ENCODE measurements at places on chromosomes 3 and 15.

GRCh38 chr3:181976526-181976925, 264.8 kb downstream of the SOX2 start:
- no peak for DNase-seq

DNA sequence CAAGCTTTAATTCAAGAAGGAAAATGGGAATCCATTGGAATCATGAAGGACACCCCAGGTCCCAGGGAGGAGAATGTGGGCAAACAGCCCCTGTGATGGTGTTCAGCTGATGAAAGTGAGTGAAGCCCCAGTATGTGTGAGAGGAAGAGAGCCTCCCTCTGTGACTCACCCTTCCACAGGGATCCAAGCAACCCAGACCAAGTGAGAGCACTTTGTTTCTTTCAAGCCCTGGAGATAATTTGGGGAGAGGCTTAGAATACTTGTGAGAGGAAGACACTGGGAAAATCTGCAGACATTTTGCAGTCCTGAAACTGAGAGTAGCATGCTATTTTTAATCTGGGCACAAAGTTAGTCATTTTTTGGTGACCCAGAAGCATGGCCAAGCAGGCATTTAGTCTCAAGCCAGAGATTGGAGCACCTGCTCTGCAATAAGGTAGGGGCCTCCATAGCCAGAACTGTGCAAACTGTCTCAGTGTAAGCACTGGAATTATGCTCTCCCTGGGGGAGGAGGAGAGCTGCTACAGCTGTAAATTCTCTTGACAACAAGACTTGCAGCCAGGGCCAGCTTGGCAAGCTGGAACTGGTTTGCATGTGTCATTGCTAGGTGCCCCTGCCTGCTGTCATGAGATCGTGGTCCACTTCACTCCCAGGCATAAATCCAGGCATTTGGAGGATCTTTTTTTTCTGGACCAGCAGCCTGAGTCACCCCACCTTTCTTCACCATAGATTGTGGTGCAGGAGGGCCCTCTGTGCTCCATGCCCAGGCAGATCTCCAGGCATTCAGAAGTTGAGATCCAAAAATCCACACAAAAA, 537.8 kb upstream of the DPPA4 start:
- DNase-seq = no peak

GRCh38 chr15:56244811-56245576, 1.3 kb upstream of the RFX7 start:
- peak; percentile 7 for DNase-seq

- DNase-seq = no peak
These were observed 26.0 kb downstream of the TARS3 start for GRCh38 chr15:101698314-101698713.

GRCh38 chr3:37150621-37151020, 23.8 kb downstream of the LRRFIP2 start:
- no peak for DNase-seq

DNA sequence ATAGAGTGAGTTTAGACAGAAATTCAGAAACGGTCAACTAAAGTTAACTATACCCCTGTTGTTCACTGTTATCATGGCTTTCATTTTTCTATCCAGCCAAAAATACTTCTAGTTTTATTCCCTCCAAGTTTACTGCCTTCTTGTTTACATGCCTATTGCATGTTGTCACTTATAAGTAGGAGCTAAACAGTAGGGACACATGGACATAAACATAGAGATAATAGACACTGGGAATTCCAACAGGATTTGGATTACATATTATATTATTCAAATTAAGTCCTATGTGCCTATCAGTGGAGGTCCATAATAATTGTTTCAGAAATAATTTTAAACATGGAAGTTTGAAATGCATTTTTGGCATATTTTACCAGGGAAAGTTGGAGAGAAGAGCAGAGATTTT, 269.1 kb upstream of the ZNF717 start:
- no peak for DNase-seq

- DNase-seq = no peak
These were observed 21.1 kb downstream of the ANXA2 start for GRCh38 chr15:60376677-60377095.

DNA sequence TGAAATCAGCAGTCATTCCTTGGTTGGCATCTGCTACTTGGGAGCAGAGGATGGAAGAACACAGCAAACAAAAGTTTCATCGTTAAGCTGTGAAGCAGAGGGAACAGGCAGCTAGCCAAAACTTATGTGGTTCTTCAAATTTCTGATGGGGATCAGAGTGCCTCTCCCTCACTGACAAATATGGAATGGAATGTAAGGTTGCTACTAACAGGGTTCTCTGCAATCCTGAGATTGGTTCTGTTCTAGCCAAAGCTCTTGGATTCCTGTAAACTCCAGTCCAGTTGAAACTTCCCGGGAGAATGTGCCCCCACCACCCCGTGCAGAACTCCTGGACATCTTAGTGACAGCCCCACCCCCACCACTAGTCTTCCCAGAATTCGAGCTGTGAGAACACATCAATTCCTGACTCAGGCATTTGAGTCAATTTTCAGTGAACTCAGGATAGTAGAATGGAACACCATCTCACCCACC, 55.9 kb upstream of the PHLDB2 start:
- no peak for DNase-seq

DNA sequence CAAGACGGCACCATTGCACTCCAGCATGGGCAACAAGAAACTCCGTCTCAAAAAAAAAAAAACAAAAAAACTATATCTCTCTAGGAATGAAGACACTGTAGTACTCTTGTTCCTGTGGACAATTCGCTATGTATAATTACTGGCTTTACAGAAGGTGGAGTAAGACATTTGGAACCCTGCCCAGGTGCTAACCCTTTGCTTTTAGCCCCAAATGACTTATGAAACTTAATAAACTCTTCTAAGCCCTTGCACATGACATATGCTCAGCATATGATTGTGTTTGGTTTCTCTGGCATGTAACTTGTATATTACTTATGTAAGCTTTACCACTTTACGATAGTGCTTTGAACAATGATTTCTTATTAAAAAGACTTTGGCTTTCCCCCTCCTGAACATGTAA, 27.3 kb upstream of the PRTG start:
- DNase-seq = no peak

DNA sequence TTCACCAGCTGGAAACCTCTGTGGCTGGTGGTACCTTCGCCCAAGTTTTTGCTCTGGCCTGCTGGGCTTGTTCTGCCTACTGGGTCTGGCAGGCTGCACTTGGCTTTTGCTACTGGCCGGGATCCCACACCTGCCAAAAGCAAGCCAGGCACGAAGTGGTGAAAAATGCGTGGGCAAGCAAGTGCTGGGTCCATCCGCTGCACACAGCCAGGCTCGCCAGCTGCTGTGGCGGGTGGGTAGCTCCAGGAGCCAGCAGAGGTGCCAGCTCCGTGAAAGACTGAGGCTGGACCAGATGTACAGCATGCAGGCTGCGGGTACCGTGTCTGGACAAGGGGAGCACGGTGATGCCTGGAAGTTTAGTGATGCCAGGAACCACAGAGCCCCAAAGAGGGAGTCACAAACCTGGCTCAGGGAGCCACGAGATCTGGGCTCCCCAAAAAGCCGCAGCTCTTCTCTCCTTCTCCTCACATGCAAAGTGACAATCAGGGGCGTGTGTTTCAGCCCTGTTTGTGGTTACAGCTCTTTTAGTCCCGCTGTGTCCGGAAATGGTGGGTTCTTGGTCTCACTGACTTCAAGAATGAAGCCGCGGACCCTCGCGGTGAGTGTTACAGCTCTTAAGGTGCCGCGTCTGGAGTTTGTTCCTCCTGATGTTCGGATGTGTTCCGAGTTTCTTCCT, 1455.6 kb upstream of the GBE1 start:
- DNase-seq = no peak

GRCh38 chr3:194103983-194104751, 31.8 kb upstream of the HES1 start:
- DNase-seq = no peak

DNA sequence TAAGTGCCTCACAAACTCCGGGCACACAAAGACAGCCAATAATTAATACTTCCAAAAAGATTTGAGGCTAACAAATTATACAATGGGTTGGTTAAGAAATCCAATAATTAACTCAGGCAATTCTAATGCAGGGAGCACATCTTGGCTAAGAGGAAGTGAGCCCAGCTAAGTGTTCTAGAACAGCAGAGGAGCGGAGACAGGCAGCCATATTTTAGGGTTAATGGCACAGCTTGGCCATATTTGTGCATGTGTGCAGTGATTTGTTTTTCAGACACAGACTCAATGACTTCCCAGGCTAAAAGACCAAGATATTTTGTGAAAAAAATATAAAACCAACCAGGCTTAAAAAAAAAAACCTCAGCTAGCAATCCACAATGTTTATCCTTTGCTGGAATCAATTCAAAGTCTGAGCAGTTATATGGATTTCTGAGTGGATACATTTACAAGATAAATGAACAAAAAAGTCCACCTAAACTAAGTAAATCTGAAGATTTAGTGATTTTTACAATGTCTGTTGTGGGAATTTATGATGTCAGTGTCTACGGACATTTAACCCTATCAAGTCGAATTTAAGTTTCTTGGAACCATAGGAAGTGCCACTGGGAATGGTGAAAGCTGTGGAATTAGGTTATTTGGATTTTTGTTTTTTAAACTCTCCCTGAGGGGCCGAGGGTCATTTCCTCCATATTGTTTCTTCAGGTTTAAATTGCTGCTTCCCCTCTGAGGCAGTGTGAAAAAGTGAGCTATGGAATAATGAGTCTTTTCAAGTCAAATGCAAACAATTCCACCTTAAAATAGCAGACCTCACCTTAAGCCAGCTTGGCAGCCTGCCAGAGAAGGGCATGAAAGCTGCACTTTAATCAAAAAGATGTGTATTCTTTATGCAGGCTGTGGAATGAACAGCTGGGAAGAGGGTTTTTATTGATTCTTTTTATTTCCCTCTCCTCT, 413.7 kb upstream of the TBL1XR1 start:
- peak; percentile 27 for DNase-seq

DNA sequence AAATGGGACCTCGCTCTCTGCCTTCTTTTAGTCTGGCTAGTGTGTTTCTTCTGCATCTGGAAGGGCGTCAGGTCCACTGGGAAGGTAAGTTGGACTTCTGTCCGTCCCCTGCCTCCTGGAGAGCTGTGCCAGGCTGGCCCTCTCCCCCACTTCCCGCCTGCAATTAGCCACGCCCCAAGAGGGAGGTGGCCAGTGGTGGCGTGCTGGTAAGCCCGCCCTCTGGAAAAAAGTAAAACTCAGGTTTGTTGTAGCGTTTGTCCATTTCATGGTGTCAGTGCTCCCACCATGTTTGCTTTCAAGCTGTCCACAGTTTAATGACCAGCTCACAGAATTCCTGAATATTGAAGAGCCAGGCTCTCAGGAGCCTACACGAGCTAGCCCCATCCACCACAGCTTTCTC, 55.6 kb downstream of the SLC6A6 start:
- DNase-seq = no peak

DNA sequence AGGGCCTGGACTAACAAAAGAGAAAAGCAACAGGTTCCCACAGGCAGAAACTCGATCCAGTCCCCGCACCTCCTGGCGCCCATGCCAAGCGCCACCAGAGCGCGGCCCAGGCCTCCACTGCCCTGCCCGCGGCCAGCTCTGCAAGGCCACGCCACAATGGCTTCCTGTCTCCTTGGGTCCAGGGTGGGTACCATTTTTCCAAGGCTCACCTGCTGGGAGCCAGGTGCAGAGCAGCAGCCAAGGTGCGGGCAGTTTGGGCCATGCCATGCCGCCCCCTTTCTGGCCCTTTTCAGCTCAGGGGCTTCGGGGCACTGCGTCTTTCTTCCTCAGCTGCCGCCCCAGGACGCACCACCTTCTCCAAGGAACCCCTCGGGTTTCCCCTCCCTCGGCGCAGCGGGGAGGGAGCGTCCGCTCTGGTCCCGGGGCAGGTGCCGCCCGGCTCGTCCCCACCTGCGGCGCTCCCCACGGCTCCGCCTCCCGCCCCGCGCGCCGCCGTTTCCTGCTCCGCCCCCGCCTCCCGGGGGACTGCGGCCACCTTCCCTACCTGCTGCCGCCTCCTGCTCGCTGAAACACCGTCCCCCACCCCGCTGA, at the start of gene ILDR1:
ILDR1 (minus strand) TSS at position 437 of the 591 bp plus-strand sequence; CDS start at position 267, 170 bp downstream.
- peak; percentile 4 for DNase-seq

- no peak for DNase-seq
These were observed 1.5 kb upstream of the AMIGO3 start for GRCh38 chr3:49720855-49721595.

DNA sequence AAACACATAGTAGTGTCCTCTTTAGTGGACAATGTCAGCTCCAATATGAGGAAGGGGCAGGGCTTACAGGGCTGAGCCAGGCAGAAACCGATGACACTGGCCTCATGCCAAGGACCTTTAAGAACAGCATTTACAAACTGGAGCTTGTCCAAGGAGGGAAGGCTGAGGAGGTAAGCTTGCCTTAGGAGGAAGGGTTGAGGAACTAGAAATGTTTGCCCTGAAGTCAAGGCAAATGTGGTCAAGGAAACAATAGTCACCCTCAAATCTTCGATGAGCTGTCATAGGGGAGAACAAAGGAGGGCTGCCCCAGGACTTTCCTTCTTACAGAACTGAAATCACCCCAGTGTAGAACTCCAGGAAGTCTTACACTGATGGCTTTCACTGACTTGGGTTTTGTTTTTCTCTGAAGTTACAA, 136.4 kb downstream of the LIPC start:
- no peak for DNase-seq

DNA sequence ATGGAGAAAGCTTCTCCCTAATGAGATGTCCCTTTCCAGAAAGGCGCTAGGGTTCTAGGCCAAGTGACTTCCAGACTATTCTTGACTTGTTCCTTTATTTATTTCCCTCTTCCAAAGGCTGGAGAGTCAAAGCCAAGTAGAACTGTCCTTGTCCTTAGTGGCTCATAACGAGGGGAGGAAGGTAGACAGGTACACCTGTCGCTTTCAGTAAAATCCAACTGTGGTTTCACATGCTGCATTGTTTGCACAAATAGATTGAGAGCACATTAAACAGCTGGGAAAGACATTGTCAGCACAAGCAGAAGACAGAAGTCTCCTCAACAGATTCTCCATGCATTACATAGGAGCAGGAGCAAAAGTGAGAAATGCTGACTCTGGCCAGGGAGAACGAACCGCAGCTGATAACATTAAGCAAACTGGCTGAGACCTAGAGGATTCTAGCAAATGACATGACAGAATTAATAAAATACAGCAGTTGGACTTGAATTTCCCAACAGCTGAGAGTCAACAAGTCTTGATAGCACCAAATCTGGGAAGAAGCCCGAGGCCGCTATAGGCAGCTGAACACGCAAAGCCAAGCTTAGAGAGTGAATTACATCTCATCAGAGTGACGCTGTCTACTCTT, 227.7 kb downstream of the TLE3 start:
- no peak for DNase-seq

- DNase-seq = no peak
These were observed 600.5 kb downstream of the EDEM1 start for GRCh38 chr3:5787861-5788488.

- no peak for DNase-seq
These were observed 147.7 kb downstream of the CD47 start for GRCh38 chr3:107942951-107943749.

- DNase-seq = no peak
These were observed 8.2 kb upstream of the MAP4 start for GRCh38 chr3:48024401-48024800.

Data from activated naive CD4-positive, alpha-beta T cell (primary cell).